ENCODE measurements at places on chromosomes 1 and 21. TPM values are rescaled to one million over a fixed set of nuclear protein-coding genes. Genes with fewer than 3 reads are reported as not detected.
A peak's percentile ranks its signal among the peaks of the same experiment; 100 is the strongest.

GRCh38 chr1:100710906-100711682 lies 8.4 kb upstream of the VCAM1 start:
- H3K36me3 ChIP-seq, result no peaks in the 10 kb centered on the region
- DNase-seq, result no peak
- H3K4me1 ChIP-seq, result no peaks in the 10 kb centered on the region
- no peaks in the 10 kb centered on the region for H3K27me3 ChIP-seq
- no peak overlapping the region for H3K4me3 ChIP-seq

GRCh38 chr1:24535021-24535424 lies 20.9 kb upstream of the NCMAP start:
- no peak overlapping the region for H3K27ac ChIP-seq
- no peaks in the 10 kb centered on the region for H3K27me3 ChIP-seq
- peaks cover 8% of the 10 kb centered on the region for H3K36me3 ChIP-seq

GRCh38 chr1:54405898-54406293 lies 298 bp downstream of the SSBP3 start:
- H3K27ac ChIP-seq, result no peak overlapping the region
- peaks cover 8% of the 10 kb centered on the region for H3K36me3 ChIP-seq
- H3K4me1 ChIP-seq, result peaks cover 40% of the 10 kb centered on the region
- peak overlapping the region; percentile 64 for H3K4me3 ChIP-seq
- no peaks in the 10 kb centered on the region for H3K27me3 ChIP-seq

DNA sequence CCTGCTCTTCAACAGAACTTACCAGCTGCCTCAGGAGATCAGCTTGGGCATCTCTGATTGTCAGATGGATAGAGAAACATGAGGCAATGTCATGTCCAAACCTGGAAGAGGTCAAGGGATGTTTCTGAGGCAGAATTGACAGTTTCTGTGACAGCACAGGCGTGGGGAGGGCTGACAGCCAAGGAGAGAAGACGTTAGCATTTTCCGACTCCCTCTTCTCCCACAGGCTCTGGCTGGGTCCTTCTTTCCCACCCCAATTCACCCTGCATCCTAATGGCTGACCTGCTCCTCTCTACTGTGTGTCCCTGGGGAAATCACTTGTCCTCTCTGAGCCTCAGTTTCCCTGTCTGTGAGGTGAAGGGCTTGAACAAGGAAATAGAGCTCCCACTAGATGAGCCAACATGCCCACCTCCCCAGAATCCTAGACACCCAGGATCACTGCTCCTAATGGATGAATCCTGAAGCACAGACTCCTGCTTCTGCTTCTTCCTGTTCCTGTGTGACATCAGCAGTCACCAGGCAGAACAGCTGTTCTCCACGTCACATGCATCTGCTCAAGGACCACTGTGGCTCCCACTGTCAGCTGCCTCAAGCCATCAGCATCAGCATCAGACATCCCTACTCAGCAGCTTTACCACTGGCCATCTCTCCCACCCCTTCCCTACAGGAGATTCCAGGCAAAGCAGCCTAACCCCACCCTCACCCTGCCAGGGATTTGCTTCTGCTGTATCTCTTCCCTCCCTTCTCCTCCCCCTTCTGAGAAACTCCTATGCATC lies 408.0 kb downstream of the MATN1 start:
- H3K27me3 ChIP-seq, result peaks cover 14% of the 10 kb centered on the region
- no peak overlapping the region for H3K4me3 ChIP-seq
- H3K4me1 ChIP-seq, result no peaks in the 10 kb centered on the region
- DNase-seq, result no peak
- no peak overlapping the region for H3K27ac ChIP-seq

DNA sequence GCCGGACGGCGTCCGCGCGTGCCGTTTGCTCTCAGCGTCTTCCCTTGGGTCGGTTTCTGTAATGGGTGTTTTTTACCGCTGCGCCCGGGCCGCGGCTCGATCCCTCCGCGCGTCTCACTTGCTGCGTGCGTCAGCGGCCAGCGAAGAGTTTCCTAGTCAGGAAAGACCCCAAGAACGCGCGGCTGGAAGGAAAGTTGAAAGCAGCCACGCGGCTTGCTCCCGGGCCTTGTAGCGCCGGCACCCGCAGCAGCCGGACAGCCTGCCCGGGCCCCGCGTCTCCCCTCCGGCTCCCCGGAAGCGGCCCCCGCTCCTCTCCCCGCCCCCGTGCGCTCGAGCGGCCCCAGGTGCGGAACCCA lies 159.8 kb downstream of the RUNX1 start:
- peak overlapping the region; percentile 62 for H3K4me3 ChIP-seq
- no peaks in the 10 kb centered on the region for H3K27me3 ChIP-seq
- peaks cover 6% of the 10 kb centered on the region for H3K4me1 ChIP-seq
- DNase-seq, result no peak

FCAMR gene
- not detected for polyA plus RNA-seq

S100A14 gene
- polyA plus RNA-seq, result 1,249 TPM

CR1L gene
- not detected for polyA plus RNA-seq

RABGGTB gene
- 119 TPM for polyA plus RNA-seq

KMO gene
- 4.4 TPM for polyA plus RNA-seq

All from keratinocyte (primary cell).